Suppressor macrophage treated with lipopolysaccharide for 1 hour (primary cell): ENCODE measurements at places on chromosomes 5 and 9.

DNA sequence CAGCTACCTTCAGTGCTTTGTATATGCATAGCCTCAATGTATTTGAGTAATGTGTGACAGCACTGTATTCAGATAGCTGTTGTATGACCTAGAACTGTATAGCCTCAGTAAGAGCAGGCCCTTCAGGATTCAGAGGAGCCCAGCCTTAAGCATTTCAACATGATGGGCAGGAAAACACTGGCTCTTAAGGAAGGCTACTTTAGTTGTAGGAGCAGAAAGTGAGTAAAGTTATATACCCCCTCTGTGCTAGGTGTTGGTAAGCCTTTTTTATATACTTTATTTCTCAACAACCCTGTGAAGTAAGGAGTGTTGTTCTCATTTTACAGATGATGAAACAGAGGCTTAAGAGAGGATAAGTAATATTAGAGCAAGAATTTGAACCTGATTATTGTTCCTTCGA, 1.5 kb upstream of the GPR21 start:
- DNase-seq: no peak

DNA sequence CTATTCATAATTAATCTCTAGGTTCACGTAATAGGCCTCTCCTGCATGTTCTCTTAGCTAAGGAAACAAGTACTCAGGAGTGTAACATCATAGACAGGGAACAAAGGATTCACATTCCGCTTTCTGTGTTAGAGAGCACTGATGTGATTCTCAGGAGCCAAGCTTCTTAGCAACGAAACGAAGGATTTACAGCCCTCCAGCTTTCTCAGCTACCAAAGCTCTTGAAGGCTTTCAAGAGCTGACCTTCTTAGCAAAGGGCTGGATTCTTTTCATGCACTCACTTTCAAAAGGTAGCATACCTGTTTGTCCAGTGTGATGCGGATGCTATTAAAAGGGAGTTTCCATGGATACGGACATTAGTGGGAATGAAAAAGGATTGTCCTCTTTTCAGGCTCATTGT, 107.4 kb downstream of the TUSC1 start:
- DNase-seq: no peak

- peak; percentile 4 for DNase-seq
Observed at GRCh38 chr5:102218159-102218558, 77.9 kb downstream of the SLCO4C1 start.

DNA sequence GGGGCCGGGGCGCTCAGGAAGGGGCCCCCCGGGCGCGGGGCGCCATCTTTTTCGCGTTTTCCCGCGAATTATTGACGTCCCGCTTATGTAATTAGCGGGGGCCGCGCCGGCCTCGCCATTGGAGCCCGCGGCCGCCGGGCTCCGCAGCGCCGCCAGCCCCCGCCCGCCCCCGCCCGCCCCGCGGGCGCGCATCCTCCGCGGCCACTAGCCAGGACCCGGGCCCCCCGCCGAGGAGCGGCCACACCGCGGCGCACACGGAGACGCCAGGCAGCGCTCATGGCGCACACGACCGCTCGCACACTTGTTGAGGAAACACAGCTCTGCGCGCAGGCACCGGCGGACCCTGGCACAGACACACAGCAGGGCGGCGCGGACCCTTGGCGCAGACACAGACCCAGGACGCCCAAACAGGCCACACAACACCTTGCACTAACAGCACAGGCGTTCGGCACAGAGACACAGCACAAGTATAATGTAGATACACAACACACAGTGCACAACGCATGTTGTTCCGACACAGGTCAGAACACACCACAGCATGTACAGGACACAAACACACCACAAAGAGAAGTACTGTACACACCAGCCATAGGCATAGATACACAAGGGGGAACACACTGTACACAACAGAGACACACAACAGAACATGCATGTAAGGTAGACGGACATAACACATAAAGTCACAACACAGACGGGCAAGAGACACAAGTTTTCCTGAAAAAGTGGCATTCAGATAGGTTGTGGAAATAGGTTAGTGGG, 467 bp upstream of the PHF19 start:
- DNase-seq: peak; percentile 73

GRCh38 chr5:33891788-33892619, at the start of gene ADAMTS12:
Gene ADAMTS12 (minus strand): TSS chr5:33891990. CDS start chr5:33891856, 134 bp downstream.
- no peak for DNase-seq

GRCh38 chr5:67935908-67936566, 279.5 kb upstream of the PIK3R1 start:
- peak; percentile 48 for DNase-seq

GRCh38 chr5:15388866-15389265, 111.1 kb upstream of the FBXL7 start:
- no peak for DNase-seq

DNA sequence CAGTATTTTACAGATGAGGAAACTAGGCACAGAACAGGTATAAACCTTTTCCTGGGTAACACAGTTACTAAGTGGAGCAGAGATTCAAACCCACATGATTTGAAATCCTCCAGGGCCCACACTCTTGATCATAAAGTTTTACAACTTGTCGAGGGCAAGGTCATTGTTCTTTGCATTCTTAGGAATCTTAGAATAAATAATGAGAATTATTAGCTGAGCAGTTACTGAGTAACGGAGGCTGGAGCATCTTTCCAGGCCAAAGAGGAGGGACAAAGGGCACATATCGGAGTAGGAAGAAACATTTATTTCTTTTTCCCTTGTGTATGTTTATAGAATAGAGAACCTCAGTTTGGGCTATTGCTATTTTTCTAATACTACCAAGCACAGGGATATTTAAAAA, 27.1 kb upstream of the F2R start:
- DNase-seq: no peak

GRCh38 chr9:21615446-21615845, 133.3 kb upstream of the IFNE start:
- peak; percentile 15 for DNase-seq

- DNase-seq: no peak
Observed at GRCh38 chr9:93226819-93227218, 42.9 kb downstream of the WNK2 start.

- DNase-seq: no peak
Observed at GRCh38 chr9:14209399-14210345, 104.3 kb downstream of the NFIB start.

- DNase-seq: no peak
Observed at GRCh38 chr5:103706939-103707682, 144.5 kb upstream of the NUDT12 start.

DNA sequence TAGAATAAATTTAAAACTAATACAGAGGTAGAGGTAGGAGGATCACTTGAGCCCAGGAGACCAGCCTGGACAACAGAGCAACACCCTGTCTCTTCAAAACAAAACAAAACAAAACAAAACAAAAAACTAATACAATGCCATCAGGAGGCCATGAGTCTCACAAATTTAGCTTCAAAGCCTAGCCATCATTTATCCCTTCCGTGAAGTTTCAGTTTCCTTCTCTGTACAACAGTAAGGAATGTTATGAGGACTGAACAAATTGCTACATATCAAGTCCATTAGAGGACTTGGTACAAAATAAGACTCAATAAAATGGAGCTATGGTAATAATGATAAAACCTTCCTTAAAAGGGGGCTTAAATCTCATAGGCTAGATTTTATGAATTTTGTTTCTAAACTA, 60.8 kb downstream of the MAPKAP1 start:
- peak; percentile 81 for DNase-seq

GRCh38 chr5:93252165-93252564, 328.9 kb downstream of the NR2F1-AS1 start:
- no peak for DNase-seq

DNA sequence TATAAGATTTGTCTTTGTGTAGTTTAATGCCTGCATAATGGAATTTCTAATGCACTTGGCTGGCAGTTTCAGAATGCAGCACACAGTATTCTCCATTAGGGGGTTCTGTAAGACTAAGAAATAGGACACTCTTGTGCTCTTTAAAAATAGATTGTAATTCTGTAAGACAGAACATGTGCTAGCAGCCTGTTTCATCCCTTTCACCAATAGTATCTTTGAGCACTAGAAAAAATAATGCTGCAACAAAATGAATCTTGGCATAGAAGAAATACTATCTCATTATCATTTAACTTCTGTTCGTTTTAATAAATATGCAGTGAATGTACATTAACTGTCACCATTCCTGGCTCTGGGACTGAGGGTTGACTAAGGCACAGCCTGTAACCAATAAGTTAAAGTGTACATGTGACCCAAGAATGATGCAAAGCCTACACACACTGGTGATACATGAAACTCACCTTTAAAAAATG, 23.8 kb upstream of the ZNF622 start:
- peak; percentile 53 for DNase-seq

GRCh38 chr9:8845376-8845775, 1045.8 kb upstream of the DMAC1 start:
- DNase-seq: no peak

DNA sequence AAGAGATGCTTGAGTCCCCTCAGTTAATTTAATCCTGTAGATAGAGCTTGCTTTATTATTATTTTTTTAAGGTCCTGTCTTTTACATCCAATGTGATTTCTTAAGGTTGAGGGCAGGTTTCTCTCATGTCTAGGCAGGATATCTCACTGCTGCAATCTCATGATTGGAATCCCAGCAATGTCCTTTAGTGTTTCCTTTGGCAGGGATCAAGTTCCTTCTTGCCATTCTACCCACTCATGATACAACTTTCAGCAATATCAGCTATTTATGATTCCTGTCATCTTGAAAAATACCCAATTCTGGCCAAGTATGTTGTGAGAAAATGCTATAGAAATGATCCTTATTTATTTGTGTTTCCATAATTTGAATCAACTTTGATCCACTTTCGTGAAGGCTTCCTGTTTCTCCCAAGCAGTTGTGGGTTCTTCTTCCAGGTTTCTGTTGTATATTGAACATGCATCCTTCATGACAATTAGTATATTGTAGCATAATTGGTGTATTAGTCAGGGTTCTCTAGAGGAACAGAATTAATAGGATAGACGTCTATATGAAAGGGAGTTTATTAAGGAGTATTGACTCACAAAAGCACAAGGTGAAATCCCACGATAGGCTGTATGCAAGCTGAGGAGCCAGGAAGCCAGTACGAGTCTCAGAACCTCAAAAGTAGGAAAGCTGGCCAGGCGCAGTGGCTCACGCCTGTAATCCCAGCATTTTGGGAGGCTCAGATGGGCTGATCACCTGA, 18.4 kb upstream of the VPS13A start:
- no peak for DNase-seq

- peak; percentile 36 for DNase-seq
Observed at GRCh38 chr5:103356350-103357091, 98.0 kb downstream of the MACIR start.

DNA sequence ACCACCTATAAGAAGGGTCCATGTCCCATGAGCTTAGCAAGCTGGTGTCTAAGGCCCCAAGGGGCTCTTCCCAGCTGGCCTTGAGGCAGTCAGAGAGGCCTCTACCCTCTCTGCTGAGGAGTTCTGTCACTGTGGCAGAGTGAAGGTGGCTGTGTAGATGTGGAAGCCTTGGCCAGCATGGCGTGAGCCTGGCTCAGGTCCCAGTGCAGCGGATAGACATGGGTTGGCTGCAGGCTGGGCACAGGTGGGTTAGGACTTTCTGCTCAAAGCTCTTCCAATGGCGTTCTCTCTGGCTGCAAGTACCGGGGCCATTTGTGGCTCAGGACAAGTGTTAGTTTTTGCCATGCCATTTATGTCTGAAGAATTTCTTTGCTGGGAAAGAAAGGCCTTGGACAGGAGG, 47.3 kb downstream of the JADE2 start:
- no peak for DNase-seq
